ENCODE measurements at places on chromosomes 12 and 14.

- no peak for DNase-seq
These were observed 19.7 kb downstream of the SOAT2 start for GRCh38 chr12:53122961-53123468.

GRCh38 chr12:39956725-39957124 lies 149.2 kb downstream of the SLC2A13 start:
- DNase-seq: no peak

DNA sequence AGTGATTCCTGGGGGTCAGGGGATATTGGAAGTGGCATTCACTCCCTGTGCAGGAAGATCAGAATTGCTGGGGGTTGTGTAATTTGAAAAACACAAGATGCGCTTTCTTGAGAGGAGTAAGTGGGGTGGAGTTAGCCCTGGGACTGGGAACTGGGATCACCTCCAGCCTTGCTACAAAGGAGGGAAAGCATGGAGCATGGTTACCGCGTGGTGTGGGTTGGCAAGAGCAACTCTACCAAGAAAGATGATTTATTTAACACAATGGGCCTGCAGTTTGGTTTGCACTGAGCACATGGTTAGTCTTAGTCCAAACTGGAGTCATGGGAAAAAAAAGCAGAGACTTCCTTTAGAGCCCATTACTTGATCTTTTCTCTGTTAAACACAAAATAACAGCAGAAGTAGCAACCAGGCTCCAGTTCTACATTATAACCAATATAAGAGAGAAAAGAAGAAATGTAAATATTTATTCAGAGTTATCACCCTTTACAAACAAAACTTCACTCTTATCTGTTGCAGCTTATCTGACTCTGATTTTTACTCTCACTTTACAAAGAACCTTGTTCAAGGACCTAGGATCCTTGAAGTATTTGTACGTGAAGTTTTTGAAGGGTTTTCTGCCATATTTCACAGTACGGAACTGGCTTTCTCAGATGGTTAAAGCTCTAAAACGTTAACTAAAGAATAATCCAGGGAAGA lies 2.1 kb upstream of the NIN start:
- DNase-seq: no peak

- no peak for DNase-seq
These were observed 57.3 kb downstream of the MGAT4C start for GRCh38 chr12:86198696-86199444.

GRCh38 chr12:98515287-98516110 lies at the start of gene TMPO:
TSS of gene TMPO (plus strand) at chr12:98515590. CDS start at chr12:98515868, 278 bp downstream.
- DNase-seq: peak; percentile 91

GRCh38 chr12:1692226-1692625 lies 1.4 kb downstream of the ADIPOR2 start:
- DNase-seq: no peak

DNA sequence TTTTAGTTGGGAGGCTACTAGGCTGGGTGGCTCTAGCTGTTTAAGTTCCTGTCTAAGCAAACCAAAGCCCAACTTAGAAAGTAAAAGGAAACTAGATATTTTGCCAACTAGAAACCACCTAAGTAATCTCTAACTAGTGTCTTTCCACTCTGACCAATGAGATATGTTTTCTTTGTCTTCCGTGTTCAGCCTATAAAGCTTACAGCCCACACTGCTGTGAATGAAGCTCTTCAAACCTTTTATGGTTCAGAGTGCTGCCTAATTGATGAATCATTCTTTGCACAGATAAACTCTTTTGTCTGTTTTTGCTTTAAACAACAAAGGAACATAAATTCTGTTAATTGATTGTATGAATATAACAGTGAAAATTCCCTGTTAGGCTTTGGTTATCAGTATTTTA lies 66.1 kb downstream of the FUT8 start:
- no peak for DNase-seq

GRCh38 chr12:102756530-102756929 lies 160.5 kb downstream of the PAH start:
- no peak for DNase-seq

DNA sequence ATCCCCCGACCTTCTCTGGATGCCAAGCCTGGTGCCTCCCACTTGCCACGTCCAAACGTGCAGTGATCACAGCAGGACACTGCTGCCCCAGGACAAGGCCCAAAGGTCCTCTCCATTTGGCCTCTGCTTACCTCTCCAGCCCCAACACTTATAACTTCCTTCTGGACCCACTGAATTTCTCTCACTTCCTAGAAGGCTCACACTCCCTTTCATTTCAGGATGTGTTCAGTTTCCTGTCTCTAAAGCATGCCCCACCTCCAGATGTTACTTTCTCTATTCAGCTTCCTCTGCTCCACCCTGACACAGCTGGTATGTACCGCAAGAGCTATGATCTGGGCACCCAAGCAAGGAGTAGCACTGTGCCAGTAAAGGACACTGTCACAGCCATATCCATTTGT lies 33.0 kb downstream of the CDKL1 start:
- no peak for DNase-seq

DNA sequence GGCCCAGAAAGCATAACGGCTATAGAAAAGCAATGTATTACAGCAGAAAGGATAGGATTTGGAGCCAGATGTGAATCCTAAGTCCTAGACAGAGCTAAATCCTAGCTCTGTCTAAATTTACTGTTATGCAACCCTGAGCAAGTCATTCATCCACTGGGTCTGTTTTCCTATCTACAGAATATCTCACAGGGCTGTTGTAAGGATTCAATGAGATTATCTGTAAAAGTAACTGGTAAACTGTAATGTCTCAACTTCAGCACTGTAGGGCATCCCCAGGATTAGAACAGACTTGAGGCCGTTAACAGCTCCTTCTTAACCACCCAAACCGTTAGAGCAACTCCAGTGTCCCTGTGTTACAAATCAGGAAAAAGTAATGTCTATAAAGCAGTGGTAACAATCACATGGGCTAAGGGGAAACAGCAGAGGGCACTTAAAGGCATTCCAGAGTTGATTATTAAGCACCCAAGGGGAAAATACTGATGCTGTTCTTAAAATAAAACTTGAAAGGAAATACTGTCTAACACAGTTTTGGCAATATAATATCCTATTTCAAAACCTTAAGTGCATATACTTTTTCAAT lies 10.1 kb downstream of the GMFB start:
- DNase-seq: no peak

DNA sequence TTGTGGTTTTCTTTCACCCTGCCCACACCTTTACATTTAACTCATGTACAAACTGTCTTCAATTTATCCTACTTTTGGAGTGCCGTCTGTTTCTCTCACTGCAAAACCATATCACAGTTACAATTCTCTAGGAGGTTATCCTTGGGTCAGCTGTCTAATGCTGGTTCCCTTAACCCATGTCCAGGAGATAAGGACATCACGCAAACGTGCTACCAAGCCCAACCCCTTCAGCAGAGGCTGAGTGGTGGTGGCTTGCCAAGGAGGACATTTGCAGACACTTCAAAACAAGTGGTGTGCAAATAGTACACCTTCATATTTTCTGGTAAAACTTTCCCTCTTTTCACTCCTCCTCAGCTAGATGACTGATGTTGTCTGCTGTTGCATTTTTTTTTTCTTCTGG lies 167.9 kb downstream of the PAX9 start:
- DNase-seq: no peak

DNA sequence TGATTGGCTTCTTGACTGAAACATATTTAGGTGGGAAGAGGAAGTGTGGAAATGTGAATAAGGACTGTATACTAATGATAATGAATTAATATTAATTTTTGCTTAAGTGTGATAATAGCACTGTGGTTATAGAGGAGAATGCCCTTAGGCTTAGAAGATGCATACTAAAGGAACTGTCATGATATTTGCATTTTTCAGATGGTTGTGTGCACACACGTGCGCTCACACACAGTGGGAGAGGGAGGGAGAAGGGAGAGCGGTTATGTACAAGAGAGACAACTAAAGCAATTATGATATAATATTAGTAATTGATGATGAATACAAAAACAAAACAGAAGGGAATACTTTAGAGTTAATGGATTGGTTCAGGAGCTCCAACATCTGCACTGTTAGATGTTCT lies 54.2 kb downstream of the RCOR1 start:
- DNase-seq: no peak

GRCh38 chr12:48696626-48697025 lies 14.6 kb upstream of the KANSL2 start:
- DNase-seq: no peak

DNA sequence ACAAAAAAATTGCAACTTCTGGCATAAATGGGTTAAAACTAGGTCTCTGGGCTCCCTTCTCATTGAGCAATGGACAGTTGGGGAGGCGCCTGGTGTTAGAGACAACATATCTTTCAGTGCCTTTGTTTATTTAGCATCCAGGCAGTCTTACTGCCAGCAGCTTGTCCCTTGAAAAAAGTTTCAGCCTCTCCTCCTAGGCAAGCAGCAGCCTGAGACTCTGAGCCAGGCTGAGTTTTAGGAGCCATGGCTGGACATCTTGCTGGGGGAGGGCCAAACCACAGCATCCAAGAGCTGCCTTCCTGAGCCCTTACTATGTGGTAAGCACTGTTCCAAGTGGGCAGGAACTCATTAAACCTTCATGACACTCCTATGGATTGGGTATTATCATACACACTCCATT lies 10.1 kb upstream of the JDP2 start:
- no peak for DNase-seq

- DNase-seq: no peak
These were observed 43.4 kb downstream of the GPR65 start for GRCh38 chr14:88048351-88048750.

GRCh38 chr12:123065676-123066383 lies 85.1 kb downstream of the PITPNM2 start:
- DNase-seq: no peak

DNA sequence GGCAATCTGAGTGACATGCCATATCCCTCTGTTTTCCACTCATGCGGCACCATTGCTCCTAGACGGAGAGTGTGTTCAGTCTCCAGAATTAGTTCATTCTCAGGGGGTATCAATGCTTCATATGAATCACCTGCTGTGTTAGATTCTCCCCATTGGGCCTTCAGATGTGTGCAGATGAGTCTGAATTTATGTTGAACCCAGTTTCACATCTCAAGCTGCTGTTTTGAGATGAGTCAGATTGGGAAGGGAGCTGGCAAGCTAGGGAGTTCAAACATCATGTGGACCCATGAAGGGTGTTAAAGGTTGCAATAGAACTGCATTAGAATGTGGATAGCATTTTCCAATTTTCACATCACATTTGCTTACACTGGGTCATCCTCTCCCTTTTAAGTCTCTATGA lies 46.9 kb upstream of the KCNA1 start:
- DNase-seq: no peak

Data from stimulated activated CD4-positive, alpha-beta T cell treated with anti-CD3 and anti-CD28 coated beads, Interleukin-1b, Interleukin-23, amount 100 ng/mL, for 24 hours (primary cell).